Kidney tubule cell (primary cell): ENCODE measurements at places on chromosomes 5 and 9.

DNA sequence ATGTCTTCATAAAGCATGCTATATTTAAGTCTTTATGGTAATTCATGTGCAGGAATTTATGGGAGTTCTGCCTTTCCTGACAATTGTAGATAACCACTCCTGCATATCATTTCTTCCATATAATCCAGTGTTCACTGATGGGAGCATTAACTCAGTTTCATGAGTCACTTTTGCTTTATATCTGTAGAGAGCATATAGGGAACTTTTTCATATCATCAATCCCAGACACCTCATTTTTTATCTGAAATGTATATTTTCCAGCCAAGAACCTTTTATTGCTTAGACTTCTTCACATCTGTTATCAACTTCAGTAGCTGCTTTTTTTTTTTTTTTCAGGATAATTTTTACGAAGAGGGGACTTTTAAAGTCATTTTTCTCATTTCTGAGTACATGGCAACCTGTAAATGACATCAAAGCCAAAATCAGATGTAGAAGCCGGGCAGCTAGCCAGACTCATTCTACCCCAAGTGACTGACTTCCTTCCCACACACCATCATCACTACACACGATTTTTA, 41.1 kb downstream of the NFX1 start:
- DNase-seq, result no peak

DNA sequence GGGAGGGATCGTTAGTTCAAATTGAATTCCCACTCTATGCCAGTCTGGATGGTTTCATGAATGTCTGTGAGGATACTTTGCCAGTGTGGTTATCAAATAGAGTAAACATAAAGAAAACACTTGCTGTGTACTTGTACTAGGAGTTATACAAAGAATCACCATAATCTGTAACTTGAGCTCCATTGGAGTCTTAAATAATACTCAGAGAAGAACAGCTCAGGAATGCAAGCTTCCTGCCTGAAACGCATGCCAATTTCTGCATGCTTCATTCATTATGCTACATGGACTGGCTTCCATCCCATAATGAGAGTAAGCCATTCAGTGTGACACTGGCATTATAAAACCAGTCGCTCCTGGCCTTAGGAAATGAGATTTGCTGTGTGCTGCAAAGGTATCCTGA, 351.4 kb downstream of the SEMA5A start:
- peak; percentile 37 for DNase-seq

DNA sequence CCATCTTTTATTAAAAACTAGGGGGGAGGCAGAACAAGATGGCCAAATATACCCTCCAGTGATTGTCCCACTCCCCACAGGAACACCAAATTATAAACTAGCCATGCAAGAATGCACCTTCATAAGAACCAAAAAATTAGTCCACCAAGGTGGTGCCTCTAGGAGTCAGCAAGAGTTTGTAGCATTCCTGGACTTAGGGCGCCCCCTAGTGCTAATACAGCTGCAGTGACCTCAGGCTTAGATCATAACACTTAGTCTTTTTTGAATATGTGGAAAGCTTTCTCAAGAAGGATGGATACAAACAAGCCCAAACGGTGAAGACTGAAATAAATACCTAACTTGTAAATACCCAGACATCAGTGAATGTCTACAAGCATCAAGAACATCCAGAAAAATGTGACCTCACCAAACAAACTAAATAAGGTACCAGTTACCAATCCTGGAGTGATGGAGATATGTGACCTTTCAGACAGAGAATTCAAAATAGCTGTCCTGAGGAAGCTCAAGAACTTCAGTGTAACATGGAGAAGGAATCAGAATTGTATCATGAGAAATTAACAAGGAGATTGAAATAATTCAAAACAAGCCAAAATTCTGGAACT, 19.3 kb downstream of the PPIP5K2 start:
- DNase-seq, result peak; percentile 73

- no peak for DNase-seq
Observed at GRCh38 chr9:103617046-103617445, 477.1 kb upstream of the SMC2 start.

- DNase-seq, result no peak
Observed at GRCh38 chr5:150399524-150400211, 13.0 kb downstream of the CD74 start.

GRCh38 chr9:79985264-79985663, 413.5 kb downstream of the TLE4 start:
- DNase-seq, result no peak

GRCh38 chr9:22898591-22898990, 452.0 kb downstream of the DMRTA1 start:
- DNase-seq, result no peak

- no peak for DNase-seq
Observed at GRCh38 chr9:136538599-136539426, 7.0 kb downstream of the NOTCH1 start.

- no peak for DNase-seq
Observed at GRCh38 chr5:86112249-86112648, 505.5 kb upstream of the COX7C start.

DNA sequence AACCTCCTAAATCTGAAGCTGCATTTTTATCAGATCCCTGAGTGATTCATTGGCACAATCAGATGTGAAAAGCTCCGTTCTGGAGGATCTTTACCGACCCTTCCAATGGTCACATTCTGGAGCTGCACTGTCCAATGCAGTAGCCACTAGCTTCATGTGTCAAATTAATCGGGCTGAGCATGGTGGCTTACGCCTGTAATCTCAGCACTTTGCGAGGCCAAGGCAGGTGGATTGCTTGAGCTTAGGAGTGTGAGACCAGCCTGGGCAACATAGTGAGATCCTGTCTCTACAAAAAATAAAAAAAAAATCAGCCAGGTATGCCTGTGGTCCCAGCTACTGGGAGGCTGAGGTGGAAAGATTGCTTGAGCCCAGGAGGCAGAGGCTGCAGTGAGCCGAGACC, 3.7 kb downstream of the IL17B start:
- DNase-seq, result no peak
